ENCODE measurements at places on chromosomes 7 and 10. TPM values are rescaled to one million over a fixed set of nuclear protein-coding genes. Genes with fewer than 3 reads are reported as not detected.

DNMBP gene
- 15.1 TPM for total RNA-seq

TSPAN15 gene
- 72.0 TPM for total RNA-seq

FGL2 gene
- total RNA-seq, result 32.4 TPM

WDR91 gene
- total RNA-seq, result 6.8 TPM

STARD3NL gene
- total RNA-seq, result 28.2 TPM

KCND2 gene
- total RNA-seq, result 2.6 TPM

VSTM4 gene
- total RNA-seq, result 40.7 TPM

WDFY4 gene
- 2.6 TPM for total RNA-seq

EIF4H gene
- 188 TPM for total RNA-seq

EN2 gene
- total RNA-seq, result under 0.01 TPM

NPC1L1 gene
- total RNA-seq, result not detected

COBL gene
- 53.2 TPM for total RNA-seq

POMZP3 gene
- 4.2 TPM for total RNA-seq

AFAP1L2 gene
- 24.0 TPM for total RNA-seq

PDCD4 gene
- total RNA-seq, result 90.3 TPM

FLNC gene
- 611 TPM for total RNA-seq

NUTM2D gene
- total RNA-seq, result 2.6 TPM

DRGX gene
- not detected for total RNA-seq

KIAA1549 gene
- total RNA-seq, result 4.2 TPM

ASAH2 gene
- total RNA-seq, result under 0.01 TPM

DIP2C gene
- total RNA-seq, result 18.8 TPM

GPR37 gene
- 20.9 TPM for total RNA-seq

CPEB3 gene
- 3.1 TPM for total RNA-seq

ASB10 gene
- total RNA-seq, result 3.7 TPM

MYL7 gene
- total RNA-seq, result 21.4 TPM

DDC gene
- total RNA-seq, result 0.52 TPM
